ENCODE measurements at places on chromosomes 2 and 18.

GRCh38 chr18:79632765-79633164 lies 46.8 kb upstream of the CTDP1 start:
- DNase-seq = no peak

DNA sequence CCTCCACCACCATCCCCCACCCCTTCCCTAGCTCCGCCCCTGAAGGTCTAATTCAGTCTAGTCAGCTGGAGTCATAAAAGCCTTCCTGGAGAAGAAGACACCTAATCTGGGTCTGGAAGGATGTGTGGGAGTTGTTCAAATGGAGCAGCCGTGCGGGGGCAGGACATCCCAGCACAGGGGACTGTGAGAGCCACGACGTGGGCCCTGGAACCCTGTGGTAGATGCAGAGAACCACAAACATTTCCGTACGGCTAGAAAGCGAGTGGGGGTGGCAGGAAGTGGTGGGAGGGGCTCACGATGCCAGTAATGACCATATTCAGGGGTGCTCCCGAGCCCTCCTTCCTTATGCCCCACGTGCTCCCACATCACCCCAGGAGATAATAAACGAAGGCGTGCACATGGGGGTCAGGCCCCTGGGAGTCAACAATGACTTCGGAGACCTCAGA lies 20.9 kb upstream of the COL6A3 start:
- DNase-seq = no peak

- DNase-seq = no peak
Measured at GRCh38 chr2:48728295-48728694, 27.2 kb downstream of the LHCGR start.

DNA sequence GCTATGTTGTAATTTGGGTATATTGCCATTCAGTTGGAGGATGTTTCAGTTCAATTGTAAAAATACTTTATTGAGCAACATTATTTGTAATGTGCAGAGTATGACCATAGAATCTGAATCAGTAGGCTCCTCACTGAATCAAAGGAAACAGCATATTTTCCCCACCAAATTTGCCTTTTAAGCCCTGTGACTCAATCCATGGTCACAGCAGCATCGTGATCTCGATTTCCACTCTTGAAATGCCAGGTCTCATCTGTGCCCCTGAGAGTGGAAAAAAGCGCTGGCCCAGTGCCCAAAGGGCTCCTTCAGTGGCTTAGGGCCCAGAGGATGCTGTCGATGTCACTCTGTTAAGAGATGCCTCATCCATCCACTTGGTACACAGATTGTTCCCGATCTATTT lies 57.5 kb downstream of the FHOD3 start:
- DNase-seq = no peak

- DNase-seq = no peak
Measured at GRCh38 chr2:232527905-232528470, 2.0 kb downstream of the CHRND start.

DNA sequence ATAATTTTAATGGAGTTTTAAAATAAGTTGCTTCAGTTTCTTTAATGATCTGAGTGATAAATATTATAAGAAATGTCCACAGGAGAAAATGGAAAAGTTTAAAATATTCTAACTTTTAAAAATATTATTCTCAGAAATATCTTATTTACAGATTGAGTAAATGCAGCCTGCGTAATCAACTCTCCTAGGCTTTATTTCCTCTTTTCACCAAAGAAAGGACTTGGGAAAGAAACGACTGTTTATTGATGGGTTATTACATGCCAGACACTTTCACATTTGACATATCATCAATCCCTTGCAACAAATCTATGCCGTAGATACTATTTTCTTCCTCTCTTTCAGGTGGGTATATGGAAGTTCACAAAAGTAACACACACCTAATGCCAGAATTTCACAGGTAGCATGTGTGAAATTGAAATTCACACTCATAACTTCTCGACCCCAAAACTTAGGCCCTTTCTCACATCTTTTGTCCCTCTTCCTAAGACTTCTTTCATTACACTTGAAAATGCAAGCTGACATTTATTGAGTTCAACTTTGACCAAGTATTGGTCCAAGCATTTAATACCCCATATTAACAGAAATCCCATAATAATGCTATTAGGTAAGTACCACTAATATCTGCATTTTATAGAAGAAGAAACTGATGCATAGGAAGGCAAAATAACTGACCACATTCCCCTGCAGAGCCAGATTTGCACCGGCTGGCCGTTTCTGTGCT lies 49.2 kb downstream of the MYOM1 start:
- no peak for DNase-seq

- no peak for DNase-seq
Measured at GRCh38 chr2:96859681-96860064, 1.9 kb upstream of the ANKRD39 start.

GRCh38 chr2:173149491-173149890 lies 73.8 kb downstream of the MAP3K20 start:
- DNase-seq = no peak

DNA sequence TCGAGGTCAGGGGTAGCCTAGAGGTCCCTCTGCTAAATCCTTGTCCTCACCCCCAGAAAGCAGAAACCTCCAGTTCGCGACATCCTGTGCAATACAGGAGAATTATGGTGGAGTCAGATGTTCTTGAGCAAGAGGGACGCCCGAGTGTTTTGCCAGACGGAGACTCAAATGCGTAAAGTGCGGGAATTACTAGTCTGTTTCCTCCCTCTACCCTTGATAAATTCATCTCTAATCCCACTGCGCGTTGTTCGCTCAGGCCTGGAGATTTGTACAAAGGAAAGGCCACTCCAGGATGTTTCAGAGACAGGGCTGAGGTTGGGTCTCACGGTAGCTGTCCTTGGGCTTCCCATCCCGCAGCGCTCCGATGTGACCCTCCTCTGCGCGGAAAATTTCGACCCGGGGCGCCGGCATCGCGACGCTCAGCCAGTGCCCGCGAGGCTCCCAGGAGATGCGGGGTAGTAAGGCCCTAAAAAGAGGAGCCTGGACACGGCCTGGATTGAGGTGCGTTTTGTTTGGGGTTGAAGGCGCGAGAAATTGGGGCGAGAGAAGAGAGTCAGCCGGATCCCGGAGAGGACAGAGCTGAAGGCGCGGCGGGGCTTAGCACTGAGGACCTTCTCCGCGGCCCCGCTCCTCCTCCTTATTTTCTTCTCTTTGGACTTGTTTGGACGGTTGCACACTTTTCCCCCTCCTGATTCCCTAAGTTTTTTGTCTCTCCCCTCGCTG lies 2.6 kb upstream of the NEUROD1 start:
- no peak for DNase-seq

- DNase-seq = no peak
Measured at GRCh38 chr2:39736640-39737039, 42.4 kb downstream of the THUMPD2 start.

DNA sequence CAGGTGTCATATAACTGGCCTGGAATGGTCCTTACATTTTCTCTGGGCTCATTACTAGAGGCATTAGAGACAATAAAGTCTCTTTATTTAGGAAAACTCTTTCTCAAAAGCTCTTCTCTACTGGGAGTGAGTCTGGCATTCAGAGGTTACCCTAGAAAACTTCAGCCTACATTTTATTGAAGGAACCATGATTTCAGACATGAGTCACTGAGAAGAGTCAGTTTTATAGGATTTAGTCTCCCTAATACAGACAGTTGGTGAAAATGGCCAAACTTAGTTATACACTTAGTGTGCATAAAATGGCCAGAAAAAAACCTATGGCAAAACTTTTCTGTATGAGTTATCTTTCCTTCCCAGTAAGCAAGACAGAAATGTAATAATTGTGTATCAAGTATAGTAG lies 689.4 kb downstream of the ZEB2 start:
- DNase-seq = no peak

DNA sequence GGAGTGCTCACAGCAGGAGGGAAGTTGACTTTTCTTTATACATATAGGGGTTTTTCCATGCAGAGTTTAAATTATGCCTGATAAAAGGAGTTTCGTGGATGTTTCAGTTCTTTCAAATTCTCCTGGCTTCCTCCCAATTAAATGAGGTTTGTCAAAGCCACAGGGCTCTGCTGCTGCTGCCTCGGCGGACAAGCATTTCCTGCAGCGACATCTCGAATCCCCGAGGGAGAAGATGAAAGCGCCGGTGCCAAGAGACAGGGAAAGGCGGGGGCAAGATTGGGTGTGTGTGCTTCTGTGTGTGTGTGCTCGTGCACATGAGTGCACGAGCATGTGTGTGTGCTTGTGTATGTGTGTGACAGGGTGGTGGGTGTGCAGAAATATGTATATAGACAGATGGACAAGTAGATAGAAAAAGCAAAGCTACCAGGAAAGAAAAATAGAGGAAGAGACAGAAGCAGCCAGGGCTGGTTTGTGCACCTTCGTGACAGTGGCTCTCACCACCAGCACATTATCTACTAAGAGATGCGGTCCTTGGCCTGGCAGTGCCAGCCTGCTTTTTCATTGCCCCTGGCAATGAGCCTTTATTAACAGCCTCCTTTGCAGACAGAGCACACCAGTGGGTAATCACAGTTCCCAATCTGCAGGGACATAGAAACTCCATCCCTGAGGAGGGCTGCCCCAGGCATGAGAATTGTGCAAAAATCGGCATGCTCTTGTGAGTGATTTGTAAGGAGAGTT lies 76.2 kb downstream of the CDK15 start:
- DNase-seq = peak; percentile 12

GRCh38 chr2:234320066-234320465 lies 176.8 kb downstream of the ARL4C start:
- no peak for DNase-seq

DNA sequence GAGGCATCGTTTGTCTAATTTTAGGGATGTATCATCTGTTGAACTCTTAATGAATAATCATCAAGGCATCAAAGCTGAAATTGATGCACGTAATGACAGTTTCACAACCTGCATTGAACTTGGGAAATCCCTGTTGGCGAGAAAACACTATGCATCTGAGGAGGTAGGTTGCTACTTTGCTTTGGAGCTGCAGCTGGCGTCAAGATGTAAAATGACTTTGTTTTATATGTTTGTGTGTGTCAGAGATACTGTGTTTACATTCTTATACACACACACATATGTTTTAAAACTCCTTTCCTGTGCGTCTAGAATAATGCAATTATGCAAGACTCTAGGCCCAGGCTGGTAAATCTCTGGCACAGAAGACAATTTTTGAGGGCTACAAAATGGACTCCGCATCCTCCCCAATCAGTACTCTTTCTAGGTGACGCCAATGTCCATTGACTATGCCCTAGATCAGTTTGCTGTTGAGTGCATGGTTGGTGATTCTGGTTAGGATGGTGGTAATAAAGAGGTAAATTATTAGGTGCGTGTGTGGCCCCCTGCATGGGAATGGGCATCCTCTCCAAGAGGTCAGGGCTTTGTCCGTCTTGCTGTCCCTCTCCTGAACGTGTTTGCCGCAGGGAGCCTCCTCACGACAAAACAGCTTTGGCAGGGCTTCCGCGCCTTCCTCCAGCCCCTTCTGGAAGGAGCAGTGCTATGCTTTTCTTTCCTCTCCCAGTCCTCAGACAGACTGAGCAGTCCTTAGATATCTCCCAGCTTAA lies 68.2 kb upstream of the EML6 start:
- DNase-seq = no peak

GRCh38 chr2:230866756-230867523 lies 2.2 kb downstream of the ITM2C start:
- DNase-seq = no peak

DNA sequence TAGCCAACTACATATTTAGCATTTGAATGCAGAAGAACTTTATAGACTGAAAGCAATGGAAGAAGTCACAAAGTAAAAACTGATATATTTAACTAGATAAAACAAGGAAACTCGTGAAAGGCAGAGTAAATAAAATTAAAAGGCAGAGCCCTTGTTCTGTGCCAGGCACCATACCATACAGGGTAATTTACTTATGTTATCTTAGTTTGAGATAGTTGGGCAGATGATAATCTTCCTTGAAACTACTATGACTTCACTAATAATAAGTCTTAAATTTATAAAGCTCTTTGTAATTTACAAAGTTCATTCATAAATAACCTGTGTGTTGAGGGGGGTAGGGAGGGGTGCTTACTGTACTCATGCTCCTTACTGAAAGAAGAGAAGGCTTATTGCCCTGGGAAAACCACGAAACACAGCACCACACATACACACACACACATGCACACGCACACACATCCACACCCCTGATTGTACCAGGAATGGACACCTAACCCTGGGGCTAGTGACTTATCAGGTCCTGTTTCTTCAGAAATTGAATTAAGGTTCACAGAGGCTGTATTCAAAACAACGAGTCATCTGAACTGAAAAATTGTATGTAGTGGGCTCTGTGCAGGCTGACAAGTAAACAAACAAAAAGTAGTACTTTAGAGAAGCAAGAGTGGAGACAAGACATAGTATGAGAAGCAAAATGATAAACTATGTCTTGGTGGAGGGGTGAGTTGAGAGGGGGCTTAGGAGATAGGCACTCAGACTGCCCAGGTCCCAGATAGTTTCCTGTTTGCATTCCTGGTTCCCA lies 38.1 kb downstream of the AGFG1 start:
- DNase-seq = no peak

DNA sequence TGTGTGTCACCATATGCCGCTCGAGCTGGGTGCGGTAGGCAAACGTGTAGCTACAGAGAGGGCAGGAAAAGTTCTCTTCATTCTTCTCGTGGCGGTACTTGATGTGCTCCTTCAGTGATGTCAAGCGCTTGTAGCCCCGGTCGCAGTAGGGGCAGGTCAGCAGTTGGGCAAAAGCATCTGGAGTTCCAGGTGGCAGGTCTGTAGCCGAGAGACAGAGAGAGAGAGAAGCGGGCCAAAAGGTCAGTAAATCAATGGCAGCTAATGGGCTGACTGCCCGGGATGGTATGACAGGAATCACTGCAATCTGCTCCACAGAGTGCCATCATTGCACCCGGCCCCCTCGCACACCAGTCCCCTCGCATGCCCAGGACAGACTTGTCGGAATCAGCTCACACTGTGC lies 116.0 kb downstream of the ZEB2 start:
- no peak for DNase-seq

DNA sequence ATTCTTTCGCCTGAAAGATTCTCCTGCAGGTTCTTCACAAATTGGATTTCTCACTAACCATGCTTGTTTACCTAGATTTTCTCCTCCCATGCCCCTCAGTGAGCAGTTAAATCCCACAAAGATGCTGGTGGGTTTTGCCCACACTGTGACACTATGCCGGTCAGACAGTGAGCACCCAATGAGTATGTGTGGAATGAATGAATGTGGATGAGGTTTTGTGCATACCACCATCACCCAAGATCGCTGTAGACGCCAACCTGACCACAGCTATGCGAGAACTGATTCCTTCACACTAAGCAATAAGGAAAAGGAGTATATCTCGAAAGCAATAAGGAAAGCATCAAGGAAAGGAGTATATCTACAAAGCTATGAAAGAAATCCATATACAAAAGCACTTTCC lies 116.7 kb downstream of the PID1 start:
- no peak for DNase-seq

All from NCI-H1436 treated with DMSO at 0.1 percent for 48 hours (cell line).